ENCODE measurements at places on chromosomes 5 and 9.

DNA sequence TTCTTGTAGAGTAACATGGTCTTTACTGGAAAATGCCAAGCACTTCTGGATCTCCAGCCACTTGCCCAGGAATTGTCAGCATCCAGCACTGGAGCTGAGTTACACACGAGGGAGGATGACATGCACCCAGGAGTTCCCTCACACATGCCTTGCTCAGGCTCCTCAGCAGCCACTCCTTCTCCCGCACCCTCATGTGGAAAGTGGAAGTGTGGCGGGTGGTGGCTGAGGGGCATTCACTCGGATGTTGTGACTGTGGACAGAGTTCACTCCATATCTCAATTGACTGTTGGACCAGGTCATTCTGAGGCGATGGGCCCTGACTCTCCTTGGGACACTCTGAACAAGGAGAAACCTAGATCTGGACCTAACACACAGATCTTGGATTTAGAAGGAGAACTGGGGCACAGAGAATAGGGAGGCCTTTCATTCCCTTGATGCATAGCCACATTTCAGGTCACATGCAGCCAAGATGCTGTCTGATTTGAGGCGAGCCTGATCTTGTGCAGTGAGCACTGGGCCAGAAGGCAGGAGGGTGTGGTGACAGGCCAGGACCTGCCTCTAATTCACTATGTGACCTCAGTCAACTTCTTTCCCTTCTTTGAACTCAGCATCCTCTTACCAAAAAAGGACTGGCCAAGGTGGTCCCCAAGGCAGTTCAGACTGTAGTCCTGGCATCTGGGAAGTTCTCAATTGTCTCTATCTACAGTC, 62.1 kb downstream of the CYSTM1 start:
- DNase-seq, result no peak

- DNase-seq, result no peak
Observed at GRCh38 chr5:32866138-32866537, 155.0 kb downstream of the NPR3 start.

- DNase-seq, result no peak
Observed at GRCh38 chr5:149683964-149684363, 46.1 kb upstream of the PPARGC1B start.

DNA sequence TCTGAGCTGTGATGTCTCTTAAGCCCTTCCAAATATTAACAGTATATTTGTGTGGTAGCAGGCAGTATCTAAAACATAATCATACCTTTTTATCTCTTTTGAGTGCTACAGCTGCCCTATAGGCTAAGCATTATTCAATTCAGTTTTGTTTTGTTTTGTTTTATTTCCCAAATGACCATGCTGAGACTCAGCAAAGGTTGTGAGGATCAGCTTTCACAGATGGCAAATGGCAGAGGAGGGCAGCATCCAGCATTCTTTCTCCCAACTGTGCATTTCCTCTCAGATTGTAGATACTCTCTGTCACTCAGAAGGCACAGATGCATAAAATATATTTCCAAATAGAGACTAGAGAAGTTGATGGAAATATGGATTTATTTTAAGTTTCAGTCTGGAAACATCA, 90.7 kb downstream of the DAPK1 start:
- no peak for DNase-seq

DNA sequence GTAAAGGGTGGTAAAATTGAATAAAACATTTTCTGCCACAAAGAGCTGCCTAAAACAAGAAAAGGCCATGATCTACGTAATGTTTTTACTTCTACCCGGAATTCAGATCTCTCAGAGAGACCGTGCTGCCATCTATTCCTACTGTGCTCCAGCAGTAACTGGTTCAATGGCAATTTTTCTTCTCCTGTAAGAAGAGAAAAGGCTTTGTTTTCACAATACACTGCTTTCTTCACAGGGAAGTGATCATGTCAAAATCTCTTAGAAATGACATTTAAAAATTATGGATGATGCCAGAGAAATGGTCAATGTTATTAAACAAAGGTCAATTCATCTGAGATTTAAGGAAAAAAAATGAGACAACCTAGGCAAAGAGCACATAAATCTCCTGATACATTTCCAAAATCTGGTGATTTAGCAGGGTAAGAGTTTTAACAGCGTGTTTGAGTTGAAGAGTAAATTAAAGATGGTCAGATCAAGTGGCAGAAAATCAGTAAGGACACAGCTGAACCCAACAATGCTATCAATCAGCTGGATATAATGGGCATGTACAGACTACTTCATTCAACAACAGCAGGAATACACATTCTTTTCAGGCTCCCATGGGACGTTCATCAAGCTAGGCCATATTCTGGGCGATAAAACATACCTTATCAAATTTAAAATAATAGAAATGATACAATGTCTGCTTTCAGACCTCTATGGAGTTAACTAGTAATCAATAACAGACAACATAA, 523.1 kb downstream of the CHSY3 start:
- DNase-seq, result no peak

DNA sequence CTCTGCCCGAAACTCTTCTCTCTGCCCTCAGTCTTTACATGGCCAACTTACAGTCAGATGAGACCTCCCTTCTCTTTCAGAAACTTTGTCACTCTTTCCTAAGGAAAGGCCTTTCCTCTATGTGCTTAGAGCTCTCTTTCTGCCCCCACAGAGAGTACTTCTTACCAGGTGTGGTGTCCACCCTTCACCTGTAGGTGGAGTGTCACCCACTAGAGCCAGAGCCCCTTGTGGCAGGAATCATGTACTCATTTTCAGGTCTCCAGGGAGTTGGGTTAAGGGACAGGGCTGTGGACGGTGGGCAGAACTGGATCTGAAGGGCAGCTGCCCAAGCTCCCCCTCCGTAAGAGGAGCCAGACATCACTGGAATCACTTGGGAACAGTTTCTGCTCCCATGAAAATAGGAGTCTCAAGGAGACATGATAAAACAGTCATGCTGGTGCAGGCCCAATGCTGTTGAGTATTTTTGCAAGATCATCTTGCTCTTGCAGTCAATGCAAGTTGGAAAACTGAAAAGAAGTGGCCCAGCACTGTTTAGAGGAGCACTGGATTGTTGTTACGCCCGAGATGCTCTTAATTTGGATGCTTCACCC, 436.7 kb downstream of the ZSWIM6 start:
- DNase-seq, result no peak

DNA sequence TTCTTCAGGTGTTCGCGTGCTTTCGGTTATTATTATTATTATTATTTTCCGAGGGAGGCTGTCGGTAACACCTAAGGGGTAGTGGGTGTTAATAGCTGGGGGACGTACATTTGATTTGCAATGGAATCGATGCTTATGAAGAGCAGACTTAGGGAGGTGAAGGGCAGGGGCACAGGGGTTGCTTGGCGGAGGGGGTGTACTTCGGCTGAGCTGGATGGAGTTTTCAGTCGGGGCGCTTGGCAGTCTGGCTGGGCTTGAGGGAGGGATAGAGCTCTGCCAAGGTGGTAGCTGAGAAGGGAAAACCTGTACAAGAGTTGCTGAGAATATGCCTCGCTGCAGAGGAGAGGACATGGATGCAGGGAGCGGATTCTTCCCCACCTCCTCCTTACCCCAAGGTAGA, 617 bp upstream of the PTPRD start:
- DNase-seq, result no peak
